ENCODE measurements at places on chromosomes 5 and 9. TPM values are rescaled to one million over a fixed set of nuclear protein-coding genes. Genes with fewer than 3 reads are reported as not detected.

DNA sequence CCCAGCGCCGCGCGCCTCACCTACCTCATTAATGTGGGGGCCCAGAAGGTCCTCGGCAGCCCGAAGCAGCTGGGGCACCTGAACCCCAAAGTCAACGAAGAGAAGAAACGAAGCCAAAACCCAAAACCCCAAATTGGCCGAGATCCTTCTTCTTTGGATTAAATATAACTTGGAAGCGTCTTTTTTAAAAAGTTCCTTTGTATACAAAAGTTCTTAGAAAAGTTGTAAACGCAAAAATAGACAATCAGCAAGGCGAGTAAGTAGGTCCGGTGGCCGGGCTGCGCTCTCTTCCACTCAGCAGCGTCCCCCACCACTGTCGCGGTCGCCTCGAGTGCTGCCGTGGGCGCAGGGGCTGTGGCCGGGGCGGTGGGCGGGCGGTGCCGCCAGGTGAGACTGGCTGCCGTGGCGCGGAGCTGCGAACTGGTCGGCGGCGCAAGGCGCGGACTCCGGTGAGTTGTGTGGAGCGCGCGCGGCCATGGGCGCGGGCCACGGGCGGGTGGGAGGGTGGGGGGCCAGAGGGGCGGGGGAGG lies 360 bp downstream of the KLF4 start:
- H3K36me3 ChIP-seq = no peaks in the 10 kb centered on the region
- peak overlapping the region; percentile 36 for H3K4me3 ChIP-seq
- DNase-seq = no peak
- H3K4me1 ChIP-seq = no peaks in the 10 kb centered on the region
- no peaks in the 10 kb centered on the region for H3K27me3 ChIP-seq
- peak overlapping the region; percentile 60 for H3K27ac ChIP-seq

- no peak overlapping the region for H3K27ac ChIP-seq
- no peak for DNase-seq
- H3K4me3 ChIP-seq = no peak overlapping the region
- H3K27me3 ChIP-seq = no peaks in the 10 kb centered on the region
- no peaks in the 10 kb centered on the region for H3K4me1 ChIP-seq
Observed at GRCh38 chr9:82367016-82367415, 378.4 kb downstream of the SPATA31D1 start.

- no peaks in the 10 kb centered on the region for H3K36me3 ChIP-seq
- H3K27ac ChIP-seq = no peak overlapping the region
- no peak overlapping the region for H3K4me3 ChIP-seq
- DNase-seq = no peak
- H3K4me1 ChIP-seq = peaks cover 1% of the 10 kb centered on the region
- H3K27me3 ChIP-seq = no peaks in the 10 kb centered on the region
Observed at GRCh38 chr5:73801686-73802085, 175.7 kb downstream of the ARHGEF28 start.

DNA sequence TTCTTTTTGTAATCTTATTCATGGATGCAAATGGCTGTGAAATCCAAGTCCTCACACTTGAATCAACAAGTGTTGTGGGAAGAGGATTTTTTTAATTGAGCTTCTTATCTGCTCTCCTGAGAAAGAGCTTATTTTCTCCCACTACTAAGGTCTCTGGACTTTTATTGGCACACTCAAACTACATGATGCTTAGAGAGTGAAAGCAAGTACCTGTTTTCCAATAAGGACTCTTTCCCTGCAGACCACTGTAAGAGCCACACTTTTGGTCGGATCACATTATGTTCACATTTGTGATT lies 546.4 kb upstream of the ARRDC3 start:
- no peak overlapping the region for H3K4me3 ChIP-seq
- no peaks in the 10 kb centered on the region for H3K4me1 ChIP-seq
- no peaks in the 10 kb centered on the region for H3K27me3 ChIP-seq

The MOB3B gene
- polyA plus RNA-seq = 5.8 TPM

The DDX4 gene
- not detected for polyA plus RNA-seq

Measured in aorta (tissue), 5 donors.